Amygdala (tissue), 56 donors: ENCODE measurements at places on chromosomes 5 and 9.

- no peak for DNase-seq
These were observed 69.2 kb upstream of the ARL15 start for GRCh38 chr5:54379590-54379989.

DNA sequence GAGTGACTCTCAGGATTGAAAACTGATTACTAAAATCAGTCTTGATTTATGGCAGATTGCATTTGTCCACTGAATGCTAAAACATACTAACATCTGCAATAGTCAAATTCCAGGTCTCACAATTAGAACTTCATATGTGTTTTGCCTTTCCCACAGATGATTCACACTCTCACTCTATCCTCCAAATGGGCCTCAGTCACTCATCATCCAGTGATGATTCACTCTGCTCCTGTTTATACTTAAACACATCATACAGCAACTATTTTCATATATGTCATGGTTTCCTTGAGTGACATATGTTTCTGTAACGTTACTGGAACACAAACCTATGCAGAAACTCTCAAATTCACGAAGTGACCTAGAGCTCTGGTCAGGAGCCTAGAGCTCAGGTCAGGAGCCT lies 512.9 kb downstream of the HINT1 start:
- DNase-seq: no peak

- DNase-seq: no peak
These were observed 13.9 kb downstream of the NR2F1 start for GRCh38 chr5:93596676-93597490.

DNA sequence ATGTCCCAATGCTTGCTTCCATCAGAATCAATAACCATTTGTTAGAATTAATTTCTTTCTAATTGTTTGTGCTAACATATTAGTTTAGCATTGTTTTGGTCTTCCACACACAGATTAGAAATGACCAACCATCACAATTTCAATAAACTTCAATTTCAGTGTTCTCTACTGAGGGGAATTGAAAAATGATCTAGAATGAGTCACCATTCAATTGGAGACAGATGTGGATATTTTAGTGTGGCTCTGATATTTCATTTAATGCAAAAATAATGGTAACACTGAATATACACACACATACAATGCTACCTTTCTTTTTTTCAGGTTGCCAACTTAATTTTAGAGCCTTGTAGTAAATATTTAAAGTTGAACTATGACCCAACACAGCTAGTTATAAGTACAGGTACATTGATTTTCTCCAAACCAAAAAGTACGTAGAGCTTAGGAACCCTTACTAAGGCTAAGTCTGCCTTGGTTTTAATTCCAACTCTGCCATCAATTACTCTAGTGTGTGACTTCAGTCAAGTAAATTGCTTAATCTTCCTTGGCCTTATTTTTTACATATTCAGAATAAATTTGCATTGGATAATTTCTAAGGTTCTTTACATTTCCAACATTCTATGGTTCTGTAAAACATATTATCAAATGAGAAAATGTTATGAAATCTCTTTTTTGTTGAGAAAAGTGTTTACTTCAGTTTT lies 143.9 kb downstream of the DMRTA1 start:
- DNase-seq: no peak

- no peak for DNase-seq
These were observed 5.6 kb downstream of the C5orf24 start for GRCh38 chr5:134851307-134851923.

GRCh38 chr5:143284521-143284920 lies 119.0 kb downstream of the NR3C1 start:
- DNase-seq: no peak

DNA sequence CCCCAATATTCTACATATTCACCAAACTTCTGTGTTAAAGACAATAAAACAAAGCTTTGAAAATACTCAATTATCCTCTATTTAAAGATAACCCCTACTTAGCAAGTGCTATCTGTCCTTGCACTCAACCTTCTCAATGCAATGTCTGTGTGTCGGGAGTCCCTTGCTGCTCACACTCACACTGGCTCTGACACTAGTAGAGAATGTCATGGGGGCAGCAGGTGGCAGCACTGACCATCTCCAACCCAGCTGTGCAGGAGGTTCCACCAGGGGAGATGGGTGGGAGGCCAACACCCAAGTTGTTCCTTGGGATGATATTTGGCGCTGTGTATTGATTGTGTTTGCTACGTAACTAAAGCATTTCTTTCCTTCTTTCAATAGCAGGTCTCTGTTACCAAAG lies 59.4 kb upstream of the SIMC1 start:
- DNase-seq: no peak

DNA sequence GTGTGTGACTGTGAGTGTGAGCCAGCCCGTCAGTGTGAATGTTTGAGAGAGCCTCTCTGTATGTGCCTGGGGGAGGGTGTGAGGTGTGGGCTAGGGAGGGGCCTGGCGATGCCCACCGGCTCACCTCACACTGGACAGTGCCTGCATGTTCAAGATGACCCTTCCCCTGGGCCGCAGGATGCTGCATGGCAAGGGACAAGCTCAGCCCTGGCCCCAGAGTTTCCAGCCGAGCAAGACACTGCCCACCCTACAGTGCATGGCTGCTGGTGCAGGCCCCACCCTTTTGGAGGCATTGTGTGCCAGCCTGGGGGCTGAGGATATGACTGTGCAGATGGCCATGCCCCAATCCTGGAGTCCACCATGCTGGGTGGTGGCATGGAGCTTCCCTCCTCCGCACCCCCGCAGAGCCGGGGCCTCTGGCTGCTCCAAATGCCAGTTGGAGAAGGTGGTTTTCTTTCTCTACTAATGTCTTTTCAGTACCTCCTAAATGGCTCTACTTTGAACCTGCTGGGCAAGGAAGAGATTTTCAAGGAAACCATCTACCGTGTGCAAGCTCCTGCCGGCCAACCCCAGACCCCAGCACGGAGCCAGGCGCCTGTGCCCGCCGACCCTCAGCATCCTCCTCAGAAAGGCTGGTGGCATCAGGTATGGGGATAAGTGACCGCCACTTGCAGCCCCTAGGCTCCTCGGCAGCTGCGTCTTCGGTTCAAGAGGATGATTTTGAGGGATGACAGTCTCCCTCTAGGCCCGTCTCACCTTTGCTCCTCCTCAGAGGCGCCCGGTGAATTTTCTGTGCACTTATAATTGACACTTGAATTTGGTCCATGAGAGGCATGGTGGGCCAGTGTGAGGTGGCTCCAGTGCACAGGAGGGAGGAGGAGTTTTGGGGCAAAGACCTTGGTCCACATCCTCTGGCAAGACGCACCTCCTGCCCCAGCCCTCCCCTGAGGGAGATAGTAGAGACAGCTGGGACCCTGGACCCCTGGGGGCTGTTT lies 27.7 kb downstream of the FGD3 start:
- no peak for DNase-seq

- DNase-seq: no peak
These were observed 58.6 kb downstream of the STK10 start for GRCh38 chr5:172129256-172129910.

- DNase-seq: no peak
These were observed 20.4 kb upstream of the NTNG2 start for GRCh38 chr9:132141344-132141947.

DNA sequence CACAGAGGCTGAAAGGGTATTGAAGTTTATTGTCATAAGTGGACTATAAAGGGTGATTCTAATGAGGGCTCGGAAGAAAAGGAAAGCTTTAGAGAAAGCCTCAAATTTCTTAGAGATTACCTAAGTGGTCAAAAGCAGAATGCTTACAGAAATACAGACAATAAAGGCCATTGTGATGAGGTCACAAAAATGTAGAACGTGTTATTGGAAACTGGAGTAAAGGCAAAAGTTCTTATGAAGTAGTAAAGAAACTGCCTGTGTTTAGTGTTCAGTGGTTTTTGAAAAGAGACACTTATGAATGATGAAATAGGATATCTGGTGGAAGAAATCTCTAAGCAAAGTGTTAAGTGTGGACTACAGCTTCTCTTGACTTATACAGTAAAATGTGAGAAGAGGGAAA lies 726.9 kb downstream of the DNAH5 start:
- no peak for DNase-seq

- no peak for DNase-seq
These were observed 631.9 kb upstream of the DMAC1 start for GRCh38 chr9:8431505-8431904.

DNA sequence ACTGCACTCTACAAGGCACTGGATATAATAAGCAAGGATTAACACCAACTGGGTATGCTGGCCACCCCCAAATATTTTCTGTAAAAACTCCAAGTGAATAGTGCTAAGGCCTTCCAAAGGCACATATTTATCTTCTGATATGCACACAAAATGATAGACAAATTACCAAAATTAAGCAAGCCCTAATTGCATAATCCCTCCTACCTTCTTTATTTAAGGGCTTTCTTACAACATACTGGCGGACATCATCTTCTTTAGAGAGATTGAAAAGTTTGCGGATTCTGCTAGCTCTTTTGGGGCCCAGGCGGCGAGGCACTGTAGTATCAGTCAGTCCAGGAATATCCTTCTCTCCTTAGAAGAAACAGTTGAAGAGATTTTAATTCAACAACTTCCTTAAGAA lies 1.9 kb downstream of the RPS6 start:
- no peak for DNase-seq
